Adipocyte (in vitro differentiated cells): ENCODE measurements at places on chromosomes 4 and X.

- no peak for DNase-seq
Measured at GRCh38 chr4:49516796-49517195, 530.7 kb downstream of the CWH43 start.

GRCh38 chr4:1403177-1403583 is 3.1 kb downstream of the NKX1-1 start:
- DNase-seq, result no peak

- no peak for DNase-seq
Measured at GRCh38 chr4:156788782-156789181, 182.8 kb downstream of the PDGFC start.

DNA sequence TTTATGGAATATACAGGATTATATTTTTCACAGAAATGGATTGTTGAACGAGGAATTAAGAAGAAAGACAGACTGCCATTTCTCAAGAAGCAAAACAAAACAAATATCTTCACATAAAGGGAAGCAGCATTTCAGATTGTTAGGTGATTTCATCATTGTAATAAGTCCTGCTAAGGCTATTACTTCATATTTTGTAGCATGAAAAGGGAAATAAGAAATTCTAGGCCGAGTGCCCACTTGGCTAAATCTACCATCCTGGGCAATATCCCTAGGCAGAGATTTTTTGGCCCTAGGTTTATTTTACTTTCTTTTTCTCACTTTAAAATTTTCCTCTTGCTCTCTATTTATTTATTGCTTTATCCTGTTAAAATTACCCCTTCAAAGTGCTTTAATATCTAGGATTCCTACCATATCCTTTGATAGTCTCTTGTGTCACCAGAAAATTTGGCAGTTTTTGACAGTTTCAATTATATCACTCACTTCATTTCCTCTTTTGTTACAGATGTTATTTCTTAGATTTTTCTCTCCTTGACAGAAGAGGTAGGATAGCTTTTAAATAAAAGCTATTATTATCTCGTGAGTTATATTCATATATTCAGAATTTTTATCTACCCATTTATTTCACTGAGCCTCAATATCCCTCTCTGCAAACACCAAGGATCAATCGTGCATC is 142.3 kb downstream of the PDGFC start:
- peak; percentile 90 for DNase-seq

DNA sequence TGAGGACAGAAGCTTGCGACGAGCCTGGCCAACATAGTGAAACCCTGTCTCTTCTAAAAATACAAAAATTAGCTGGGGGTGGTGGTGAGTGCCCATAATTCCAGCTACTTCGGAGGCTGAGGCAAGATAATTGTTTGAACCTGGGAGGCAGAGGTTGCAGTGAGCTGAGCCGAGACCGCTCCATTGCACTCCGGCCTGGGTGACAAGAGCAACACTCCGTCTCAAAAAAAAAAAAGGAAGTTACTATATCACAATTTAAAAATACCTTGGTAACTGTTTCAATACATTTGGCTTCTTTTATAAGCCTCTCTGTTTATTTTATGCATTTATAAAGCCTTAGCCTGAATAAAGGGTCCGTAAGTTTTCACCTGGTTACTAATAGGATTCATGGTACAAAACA is 46.6 kb upstream of the CHRNA9 start:
- DNase-seq, result no peak

DNA sequence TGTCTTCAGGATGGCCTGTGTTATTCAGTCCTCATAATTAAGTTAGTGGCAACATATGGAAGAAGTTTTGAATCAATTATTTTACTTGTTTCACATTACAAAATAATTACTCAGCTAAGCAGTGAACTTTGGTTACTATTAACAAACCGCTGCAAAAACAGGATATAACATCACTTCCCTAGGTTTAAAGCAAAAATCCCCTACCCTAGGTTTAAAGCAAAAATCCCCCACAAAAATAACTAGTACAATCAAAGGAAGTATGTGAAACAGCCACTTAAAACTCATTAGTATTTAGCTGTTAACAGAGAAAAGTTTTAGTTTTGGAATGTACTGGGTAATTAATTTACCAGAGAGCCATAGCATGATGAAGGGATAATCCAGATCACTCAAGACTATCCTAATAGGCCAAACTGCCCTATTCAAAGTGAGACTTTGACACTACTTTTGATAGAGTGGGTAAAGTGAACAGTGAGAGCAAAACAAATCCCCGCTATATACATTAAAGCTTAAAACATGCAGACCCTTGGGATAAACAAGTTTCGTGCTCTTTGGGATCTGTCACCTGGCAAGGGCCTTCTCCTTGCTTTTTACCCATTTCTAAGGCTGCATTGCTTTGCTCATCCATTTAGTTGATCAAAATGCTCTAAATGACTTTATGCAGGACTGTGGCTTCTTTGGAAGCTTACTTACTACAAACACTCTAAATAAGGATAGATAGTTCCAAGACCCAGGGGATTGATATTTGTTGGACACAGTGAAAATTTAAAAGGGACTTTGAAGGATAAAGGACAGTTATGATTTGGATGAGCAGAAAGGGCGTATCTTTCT is 36.4 kb upstream of the GPR174 start:
- no peak for DNase-seq

DNA sequence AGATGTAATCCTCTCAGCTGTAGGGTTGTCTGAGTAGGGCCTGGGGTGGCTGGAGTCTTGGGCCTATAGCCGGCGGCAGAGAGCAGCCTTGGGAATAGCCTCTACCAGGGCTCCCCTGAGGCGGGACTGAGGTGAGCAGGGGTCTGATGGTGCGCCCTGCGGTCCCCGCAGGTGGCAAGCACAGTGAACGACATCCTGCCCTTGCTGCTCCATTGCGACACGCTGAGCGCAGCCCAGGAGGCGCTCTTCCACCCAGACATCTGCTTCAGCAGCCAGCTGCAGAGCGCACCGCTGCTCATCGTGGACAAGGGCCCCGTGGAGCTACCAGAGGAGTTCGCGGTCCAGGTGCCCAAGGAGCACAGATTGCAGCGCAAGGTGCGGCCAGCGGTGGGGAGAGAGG is 317.0 kb downstream of the ADGRL3 start:
- no peak for DNase-seq

DNA sequence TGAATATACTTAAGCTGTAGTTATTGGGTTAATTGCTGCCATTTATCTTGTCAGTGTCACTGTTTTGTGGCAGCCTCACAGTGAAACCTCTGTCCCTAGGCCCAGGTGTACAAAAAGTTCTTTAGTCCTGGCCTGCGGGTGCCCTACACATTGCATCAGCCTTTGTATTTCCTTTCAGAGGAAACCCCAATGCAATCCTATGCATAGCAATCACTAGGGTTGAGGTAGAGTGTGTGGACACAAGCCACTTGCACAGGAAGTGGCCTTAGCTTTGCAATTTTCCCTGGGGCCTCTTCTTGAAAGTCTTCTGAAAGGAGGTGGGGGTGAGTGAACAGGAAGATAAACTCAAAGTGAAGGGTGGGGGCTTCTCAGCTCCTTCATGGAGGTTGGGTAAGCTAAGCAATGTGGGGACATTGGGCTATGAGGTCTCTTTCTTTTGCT is 27.8 kb downstream of the VSIG4 start:
- DNase-seq, result no peak

GRCh38 chr4:88660446-88661294 is 37.0 kb downstream of the NAP1L5 start:
- peak; percentile 58 for DNase-seq

DNA sequence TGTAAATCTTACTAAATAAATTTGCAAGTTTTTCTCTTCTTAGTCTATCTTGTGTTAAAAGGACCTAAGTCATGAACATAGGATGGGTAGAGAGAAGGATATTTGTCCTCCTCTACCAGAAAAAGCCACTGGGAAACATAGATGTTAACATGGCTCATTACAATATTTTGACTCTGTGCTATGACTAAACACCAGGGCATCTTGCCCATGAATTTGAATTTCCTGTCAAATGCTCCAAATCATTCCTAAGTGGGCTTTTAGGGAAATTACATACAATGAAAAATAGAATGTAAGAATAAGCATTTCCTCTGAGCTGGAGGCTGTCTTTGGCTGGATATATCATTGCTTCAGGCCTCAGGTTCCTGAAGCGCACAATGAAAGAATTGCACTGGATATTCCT is 39.1 kb downstream of the ANOS1 start:
- no peak for DNase-seq

GRCh38 chrX:23114241-23114640 is 114.5 kb downstream of the DDX53 start:
- DNase-seq, result no peak

- no peak for DNase-seq
Measured at GRCh38 chrX:97234471-97235081, 350.9 kb downstream of the RPA4 start.

GRCh38 chr4:122073615-122074014 is 78.5 kb upstream of the BLTP1 start:
- no peak for DNase-seq

DNA sequence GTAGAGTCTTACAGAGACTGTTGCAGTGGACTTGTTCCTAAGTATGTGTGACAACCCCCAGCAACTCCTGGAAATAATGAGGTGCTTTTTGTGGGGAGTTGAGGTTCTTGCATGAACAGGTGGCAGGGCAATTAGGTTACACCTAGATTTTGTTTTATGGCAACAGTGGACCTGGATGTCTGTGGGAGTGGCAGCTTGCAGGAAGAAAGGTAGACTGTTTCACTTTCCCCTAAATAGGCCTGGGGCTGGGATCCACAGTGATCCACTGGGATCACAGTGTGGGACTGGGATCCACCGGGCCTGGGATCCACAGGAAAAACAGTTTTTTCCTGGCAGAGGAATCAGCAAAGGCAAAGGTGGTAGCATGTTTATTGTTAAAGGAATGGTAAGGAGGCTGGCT is 18.3 kb upstream of the USP9X start:
- DNase-seq, result no peak

DNA sequence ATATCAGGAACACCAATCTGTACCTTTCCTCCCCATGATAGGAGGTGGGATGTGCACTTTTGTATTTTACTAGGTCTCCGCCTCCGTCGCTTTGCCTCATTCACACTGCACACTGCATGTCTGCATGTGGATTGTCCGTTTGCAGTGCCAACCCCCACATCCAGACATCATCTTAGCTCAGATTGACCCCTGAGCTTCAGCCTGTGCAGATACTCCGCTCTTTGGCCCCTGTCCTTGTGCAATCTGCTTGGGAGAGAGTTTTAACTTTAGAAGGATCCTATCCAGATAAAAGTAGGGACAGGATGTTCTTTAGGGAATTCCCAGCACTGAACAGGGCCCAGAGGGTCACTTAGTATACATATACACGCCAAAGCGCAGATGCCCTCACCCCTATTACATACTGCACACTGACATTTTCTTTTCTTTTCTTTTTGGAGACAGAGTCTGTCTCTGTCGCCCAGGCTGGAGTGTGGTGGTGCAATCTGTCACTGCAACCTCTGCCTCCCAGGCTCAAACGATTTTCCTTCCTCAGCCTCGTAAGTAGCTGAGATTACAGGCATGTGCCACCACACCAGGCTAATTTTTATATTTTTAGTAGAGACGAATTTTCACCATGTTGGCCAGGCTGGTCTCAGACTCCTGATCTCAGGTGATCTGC is 43.3 kb upstream of the FBXW7 start:
- no peak for DNase-seq

GRCh38 chrX:123923211-123923610 is 38.3 kb upstream of the STAG2 start:
- no peak for DNase-seq

DNA sequence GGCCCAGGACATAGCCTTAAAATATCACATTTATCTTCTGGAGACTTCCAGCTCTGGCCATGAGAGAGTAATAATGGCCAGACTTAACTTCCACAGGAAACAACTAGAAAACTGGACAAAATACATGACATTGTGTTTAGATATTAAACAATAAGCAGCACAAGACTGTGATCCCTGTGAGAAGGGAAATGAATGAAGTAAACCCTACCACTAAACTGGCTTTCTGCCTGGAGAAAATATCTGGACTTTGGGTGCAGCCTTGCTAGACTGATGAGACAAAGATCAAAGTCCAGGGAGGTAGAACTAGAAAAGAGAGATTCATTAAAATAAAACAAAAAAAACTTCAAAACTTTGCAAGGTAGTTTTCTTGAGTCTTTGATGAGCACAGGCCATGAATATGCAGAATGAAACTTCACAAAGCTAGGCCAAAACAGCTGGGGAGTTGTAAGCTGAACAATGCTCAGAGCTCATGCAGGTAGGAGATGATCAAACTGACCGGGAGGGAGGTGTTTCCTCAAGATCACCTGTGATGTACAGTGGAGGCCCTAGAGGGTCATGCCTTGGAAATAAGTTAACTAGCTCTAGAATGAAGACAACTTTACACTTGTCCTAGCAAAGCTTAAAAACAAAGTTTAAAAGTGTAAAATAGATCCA is 147.0 kb upstream of the SH3RF1 start:
- no peak for DNase-seq

DNA sequence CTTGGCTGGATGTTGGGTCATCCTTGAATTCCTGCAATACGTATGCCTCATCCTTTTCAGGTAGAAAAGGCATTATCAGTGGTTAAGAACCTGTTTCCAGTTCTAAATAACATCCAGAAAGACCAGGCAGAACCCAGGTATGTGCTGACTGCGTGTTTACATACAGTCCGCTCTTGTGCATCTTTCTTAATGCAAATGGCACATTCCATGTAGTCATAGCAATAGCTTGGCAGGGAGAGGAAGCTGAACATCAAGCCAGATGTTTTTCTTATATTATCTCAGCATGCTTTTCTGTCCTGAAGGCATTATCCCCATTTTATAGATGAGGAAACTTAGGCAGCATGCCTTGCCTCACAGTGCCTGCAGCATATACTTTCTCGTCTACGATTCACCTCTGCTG is 2.1 kb downstream of the DCLK2 start:
- no peak for DNase-seq

DNA sequence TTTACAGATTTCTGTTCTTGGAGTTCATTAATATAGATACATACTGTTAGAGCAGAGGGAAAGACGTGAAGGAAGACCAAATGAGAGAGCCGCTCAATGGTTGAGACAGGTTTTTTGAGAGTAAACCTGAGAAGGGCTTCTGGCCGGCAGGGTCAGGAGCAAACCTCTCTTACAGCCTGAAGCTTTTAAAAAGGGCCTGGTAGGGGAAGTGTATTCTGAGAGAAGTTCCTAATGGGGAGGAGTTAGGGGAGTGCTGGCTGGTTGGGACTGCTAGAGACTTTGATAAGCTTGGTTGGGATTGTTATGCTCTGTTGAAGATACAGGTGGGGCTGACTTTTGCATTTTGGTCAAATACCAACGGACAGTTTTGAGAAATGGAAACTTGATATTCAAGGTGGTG is 186.8 kb upstream of the PABPC4L start:
- no peak for DNase-seq

DNA sequence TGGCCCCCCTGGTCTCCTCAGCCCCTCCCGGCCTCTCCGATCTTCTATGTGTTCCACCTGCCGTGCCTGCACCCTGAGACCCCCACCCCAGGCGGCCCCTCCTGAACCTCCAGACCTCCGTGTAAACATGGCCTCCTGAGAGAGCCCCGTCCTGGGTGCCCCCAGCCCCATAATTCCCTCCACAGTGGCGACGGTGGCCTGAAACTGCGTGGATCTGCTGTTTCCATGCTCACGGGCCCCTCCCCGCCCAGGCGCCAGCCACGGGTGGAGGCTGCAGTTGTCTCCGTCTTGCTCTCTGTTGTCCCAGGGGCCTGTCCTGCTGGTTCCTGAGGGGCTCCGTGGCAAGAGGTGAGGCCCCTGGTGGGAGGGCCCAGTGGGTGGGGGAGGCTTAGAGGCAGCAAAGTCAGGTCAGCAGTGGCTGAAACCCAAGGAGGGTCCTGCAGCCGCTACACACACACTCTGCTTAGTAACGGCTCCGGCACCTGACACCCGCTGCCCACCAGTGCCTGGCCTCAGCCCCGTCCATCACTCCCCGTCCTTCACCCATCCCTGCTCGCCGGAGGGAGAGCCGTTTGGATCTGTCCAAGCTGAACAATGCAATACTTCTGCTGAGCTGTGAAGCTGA is 75.8 kb downstream of the FAM53A start:
- no peak for DNase-seq

- DNase-seq, result no peak
Measured at GRCh38 chr4:10496200-10496599, 39.0 kb upstream of the ZNF518B start.
